ENCODE measurements at places on chromosomes 6 and 20.

DNA sequence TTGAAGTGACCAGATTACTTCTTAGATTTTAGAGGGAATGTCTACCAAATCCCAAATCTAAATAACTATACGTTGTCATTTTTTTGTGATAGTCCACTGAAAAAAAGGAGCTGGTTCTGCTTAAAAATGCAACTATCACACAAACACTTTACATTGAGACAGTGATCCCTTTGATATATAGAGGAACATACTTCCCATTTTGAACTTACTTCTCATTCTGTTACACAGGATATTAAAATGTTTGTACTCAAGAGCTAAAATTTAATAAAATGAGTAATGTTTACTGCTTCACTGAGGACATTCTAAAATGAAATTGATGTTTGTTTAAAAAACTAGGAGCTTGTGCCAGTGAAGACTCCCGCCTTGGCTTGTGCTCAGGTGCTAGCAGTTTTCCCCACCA lies 174.1 kb downstream of the CARMIL1 start:
- H3K4me3 ChIP-seq: no peak overlapping the region
- H3K27ac ChIP-seq: no peak overlapping the region
- H3K36me3 ChIP-seq: no peaks in the 10 kb centered on the region

GRCh38 chr20:62652041-62652893 lies 10.0 kb downstream of the SLCO4A1 start:
- no peaks in the 10 kb centered on the region for H3K36me3 ChIP-seq
- H3K27ac ChIP-seq: no peak overlapping the region
- H3K27me3 ChIP-seq: no peaks in the 10 kb centered on the region
- peaks cover 5% of the 10 kb centered on the region for H3K4me1 ChIP-seq

DNA sequence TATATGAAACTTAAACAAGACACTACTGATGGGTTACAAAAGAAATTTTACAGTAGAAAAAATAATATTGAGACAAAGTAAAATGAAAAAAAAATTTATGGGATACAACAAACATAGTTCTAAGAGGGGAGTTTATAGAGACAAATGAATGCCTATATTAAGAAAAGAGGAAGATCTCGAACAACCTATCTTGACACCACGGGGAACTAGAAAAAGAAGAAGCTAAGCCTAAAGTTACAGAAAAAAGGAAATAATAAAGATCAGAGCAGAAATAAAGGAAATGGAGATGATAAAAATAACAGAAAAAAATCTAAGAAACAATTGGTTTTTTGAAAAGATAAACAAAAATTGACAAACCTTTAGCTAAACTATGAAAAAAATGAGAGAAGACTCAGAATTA lies 9.1 kb upstream of the ECHDC1 start:
- H3K27ac ChIP-seq: no peak overlapping the region
- H3K36me3 ChIP-seq: no peaks in the 10 kb centered on the region
- H3K4me3 ChIP-seq: no peak overlapping the region
- H3K4me1 ChIP-seq: peaks cover 8% of the 10 kb centered on the region
- H3K27me3 ChIP-seq: no peaks in the 10 kb centered on the region
- DNase-seq: peak; percentile 58

DNA sequence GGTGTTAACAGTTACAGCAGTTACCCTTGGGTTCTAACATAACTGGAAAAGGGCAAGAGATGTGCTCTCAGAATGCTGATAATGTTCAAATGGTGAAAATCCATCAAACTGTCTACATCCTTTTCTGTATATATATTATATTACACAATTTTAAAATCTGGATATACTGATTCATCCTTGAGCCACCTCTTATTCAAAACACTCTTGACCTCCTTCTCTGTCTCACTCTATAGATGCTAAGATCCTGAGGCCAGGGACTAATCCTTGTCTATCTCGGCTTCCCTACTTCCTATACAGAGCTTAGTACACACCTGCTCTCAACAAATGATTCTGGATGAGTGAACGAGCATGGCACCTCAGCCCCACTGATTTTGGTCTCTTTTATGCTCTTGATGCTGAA lies 47.3 kb downstream of the HIVEP2 start:
- H3K27ac ChIP-seq: no peak overlapping the region
- no peaks in the 10 kb centered on the region for H3K4me1 ChIP-seq
- DNase-seq: no peak
- no peaks in the 10 kb centered on the region for H3K27me3 ChIP-seq

DNA sequence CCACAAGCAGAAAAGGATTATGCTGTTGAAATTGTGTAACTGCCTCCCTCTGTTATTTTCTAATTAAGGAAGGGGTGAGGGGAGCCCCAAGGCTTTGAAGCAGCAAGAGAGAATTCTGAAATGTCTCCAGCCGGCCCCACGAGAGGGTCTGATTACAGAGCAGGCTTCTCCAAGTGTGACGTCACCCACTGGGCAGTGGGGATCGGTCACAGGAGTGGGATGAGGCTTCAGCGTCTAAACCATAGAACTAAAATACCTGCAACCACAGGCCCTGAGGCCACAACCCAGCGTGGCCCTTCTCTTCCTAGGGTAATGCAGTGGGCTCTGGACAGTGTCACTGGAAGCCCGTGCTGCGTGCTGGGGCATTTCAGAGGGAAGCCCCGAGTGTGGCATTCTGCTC lies 38.6 kb upstream of the APCDD1L start:
- H3K4me3 ChIP-seq: no peak overlapping the region
- H3K27me3 ChIP-seq: no peaks in the 10 kb centered on the region
- no peaks in the 10 kb centered on the region for H3K4me1 ChIP-seq
- no peak for DNase-seq
- no peaks in the 10 kb centered on the region for H3K36me3 ChIP-seq

DNA sequence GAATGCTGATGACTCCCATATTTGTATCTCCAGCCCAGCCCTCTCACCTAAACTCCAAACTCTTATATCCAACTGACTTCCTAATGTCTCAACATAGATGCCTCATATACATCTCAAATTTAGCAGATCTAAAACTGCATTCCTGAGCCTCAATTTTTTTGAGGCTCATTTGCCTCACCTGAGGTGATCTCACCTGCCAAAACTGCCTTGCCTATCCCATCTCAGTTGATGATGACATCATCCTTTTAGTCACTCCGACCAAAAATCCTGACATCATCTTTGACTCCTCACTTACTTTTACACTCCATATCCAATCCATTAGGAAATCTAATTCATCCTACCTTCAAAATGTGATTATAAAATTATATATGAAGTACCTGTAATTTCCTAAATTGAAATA lies 25.6 kb upstream of the SLPI start:
- DNase-seq: no peak
- no peak overlapping the region for H3K4me3 ChIP-seq
- H3K36me3 ChIP-seq: no peaks in the 10 kb centered on the region
- H3K27ac ChIP-seq: no peak overlapping the region

DNA sequence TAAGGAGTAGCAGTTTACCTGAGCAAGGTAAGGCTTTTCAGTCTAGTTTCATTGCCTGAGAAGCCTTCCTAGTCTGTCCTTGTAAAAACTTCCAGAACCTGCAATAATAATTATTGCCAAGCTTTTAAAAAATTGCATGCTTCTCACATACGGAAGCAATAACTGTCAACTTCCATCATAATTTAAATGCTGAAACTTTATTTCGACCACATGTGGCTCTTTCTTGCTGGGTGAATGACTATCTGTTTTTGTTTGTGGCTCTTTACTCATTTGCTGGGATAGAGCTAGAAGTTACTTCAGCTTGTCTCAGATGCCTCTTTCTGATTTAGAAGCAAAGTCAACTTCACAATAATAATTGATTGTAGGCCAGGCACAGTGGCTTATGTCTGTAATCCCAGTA lies 95.9 kb upstream of the COL21A1 start:
- H3K27ac ChIP-seq: no peak overlapping the region
- no peak overlapping the region for H3K4me3 ChIP-seq
- no peaks in the 10 kb centered on the region for H3K27me3 ChIP-seq
- no peaks in the 10 kb centered on the region for H3K4me1 ChIP-seq
- H3K36me3 ChIP-seq: no peaks in the 10 kb centered on the region

- no peak overlapping the region for H3K27ac ChIP-seq
- no peaks in the 10 kb centered on the region for H3K4me1 ChIP-seq
- no peaks in the 10 kb centered on the region for H3K36me3 ChIP-seq
These were observed 100.6 kb upstream of the HIVEP1 start for GRCh38 chr6:11911538-11911937.

GRCh38 chr6:160462551-160463109 lies 114.5 kb downstream of the SLC22A3 start:
- no peak for DNase-seq
- H3K4me1 ChIP-seq: no peaks in the 10 kb centered on the region
- no peaks in the 10 kb centered on the region for H3K27me3 ChIP-seq
- H3K4me3 ChIP-seq: no peak overlapping the region
- H3K27ac ChIP-seq: no peak overlapping the region
- H3K36me3 ChIP-seq: no peaks in the 10 kb centered on the region

- no peak overlapping the region for H3K4me3 ChIP-seq
- no peaks in the 10 kb centered on the region for H3K4me1 ChIP-seq
- no peaks in the 10 kb centered on the region for H3K36me3 ChIP-seq
- H3K27me3 ChIP-seq: no peaks in the 10 kb centered on the region
- H3K27ac ChIP-seq: no peak overlapping the region
- no peak for DNase-seq
These were observed 121.7 kb downstream of the BCAS1 start for GRCh38 chr20:53948383-53949318.

- peaks cover 38% of the 10 kb centered on the region for H3K4me1 ChIP-seq
- H3K27me3 ChIP-seq: no peaks in the 10 kb centered on the region
- no peak overlapping the region for H3K27ac ChIP-seq
- no peak overlapping the region for H3K4me3 ChIP-seq
These were observed 55.7 kb downstream of the FAM184A start for GRCh38 chr6:119022796-119023195.

GRCh38 chr6:136161950-136162349 lies 88.2 kb downstream of the MTFR2 start:
- H3K36me3 ChIP-seq: no peaks in the 10 kb centered on the region
- H3K27ac ChIP-seq: no peak overlapping the region
- DNase-seq: no peak
- no peaks in the 10 kb centered on the region for H3K4me1 ChIP-seq
- H3K27me3 ChIP-seq: no peaks in the 10 kb centered on the region

GRCh38 chr6:160348223-160349019 lies at the start of gene SLC22A3:
SLC22A3 (plus strand) TSS chr6:160348378; CDS start chr6:160348420, 42 bp downstream.
- H3K36me3 ChIP-seq: no peaks in the 10 kb centered on the region
- H3K4me1 ChIP-seq: no peaks in the 10 kb centered on the region
- H3K27ac ChIP-seq: no peak within 1 kb of the TSS
- H3K4me3 ChIP-seq: no peak within 1 kb of the TSS

DNA sequence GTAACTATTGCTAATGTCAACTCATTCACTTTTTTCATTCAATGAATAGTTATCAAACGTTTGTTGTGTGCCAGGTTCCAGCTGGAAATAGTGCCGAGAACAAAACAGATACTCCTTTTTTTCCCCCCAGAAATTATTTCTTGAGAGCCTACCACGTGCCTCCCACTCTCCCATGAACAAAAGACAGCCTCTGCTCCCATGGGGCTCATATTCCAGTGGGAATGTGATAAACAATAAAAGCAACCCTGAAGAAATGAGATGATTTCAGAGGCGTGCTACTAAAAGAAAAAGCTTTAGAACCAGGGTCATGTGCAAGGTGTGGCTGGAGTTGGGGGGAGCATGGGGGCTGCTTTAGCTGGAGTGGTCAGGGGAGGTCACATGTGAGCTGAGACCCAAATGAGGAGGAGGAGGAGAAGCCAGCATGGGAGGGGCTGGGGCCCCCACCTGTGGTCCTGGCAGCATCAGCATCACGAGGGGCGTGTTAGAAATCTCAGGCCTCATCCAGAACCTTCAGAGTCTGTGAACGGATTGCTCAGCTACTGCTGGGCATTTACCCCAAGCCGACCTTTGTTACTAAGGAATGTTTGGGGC lies 157.4 kb downstream of the EYA2 start:
- H3K27me3 ChIP-seq: no peaks in the 10 kb centered on the region
- no peak overlapping the region for H3K4me3 ChIP-seq
- no peaks in the 10 kb centered on the region for H3K4me1 ChIP-seq
- H3K27ac ChIP-seq: no peak overlapping the region
- no peak for DNase-seq

- H3K36me3 ChIP-seq: no peaks in the 10 kb centered on the region
- H3K27me3 ChIP-seq: no peaks in the 10 kb centered on the region
- H3K4me3 ChIP-seq: no peak overlapping the region
- no peaks in the 10 kb centered on the region for H3K4me1 ChIP-seq
- no peak overlapping the region for H3K27ac ChIP-seq
These were observed 69.3 kb downstream of the ALDH5A1 start for GRCh38 chr6:24564081-24564480.

DNA sequence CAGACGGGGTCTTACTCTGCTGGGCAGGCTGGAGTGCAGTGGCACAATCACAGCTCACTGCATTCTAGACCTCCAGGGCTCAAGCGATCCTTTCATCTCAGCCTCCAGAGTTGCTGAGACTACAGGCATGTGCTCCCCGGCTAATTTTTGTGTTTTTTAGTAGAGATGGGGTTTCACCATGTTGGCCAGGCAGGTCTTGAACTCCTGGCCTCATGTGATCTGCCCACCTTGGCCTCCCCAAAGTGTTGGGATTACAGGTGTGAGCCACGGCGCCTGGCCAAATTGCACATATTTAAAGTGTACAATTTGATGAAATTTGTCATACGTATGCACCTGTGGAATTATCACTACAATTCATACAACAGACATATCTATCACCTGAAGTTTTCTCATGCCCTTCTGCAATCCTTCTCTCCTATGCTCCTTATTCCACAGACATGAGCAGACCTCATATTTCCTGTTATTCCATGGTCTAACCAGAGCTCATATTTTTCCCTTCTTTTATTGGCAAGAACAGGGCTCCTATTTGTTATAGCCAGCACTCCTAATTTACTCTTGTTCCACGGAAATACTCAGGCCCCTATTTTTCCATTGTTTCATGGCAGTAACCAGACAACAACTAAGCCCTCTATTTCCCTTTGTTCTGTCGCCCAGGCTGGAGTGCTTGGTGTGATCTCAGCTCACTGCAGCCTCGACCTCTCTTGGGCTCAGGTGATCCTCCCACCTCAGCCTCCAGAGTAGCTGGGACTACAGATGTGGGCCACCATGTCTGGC lies 2.2 kb upstream of the CSTL1 start:
- DNase-seq: no peak
- no peak overlapping the region for H3K4me3 ChIP-seq
- H3K27ac ChIP-seq: no peak overlapping the region
- no peaks in the 10 kb centered on the region for H3K27me3 ChIP-seq
- H3K4me1 ChIP-seq: no peaks in the 10 kb centered on the region
- H3K36me3 ChIP-seq: no peaks in the 10 kb centered on the region

GRCh38 chr20:46544576-46544975 lies 5.9 kb downstream of the OCSTAMP start:
- H3K4me3 ChIP-seq: no peak overlapping the region
- no peaks in the 10 kb centered on the region for H3K4me1 ChIP-seq
- H3K36me3 ChIP-seq: no peaks in the 10 kb centered on the region

- H3K27me3 ChIP-seq: no peaks in the 10 kb centered on the region
- no peaks in the 10 kb centered on the region for H3K36me3 ChIP-seq
- DNase-seq: peak; percentile 84
- no peak overlapping the region for H3K4me3 ChIP-seq
- H3K4me1 ChIP-seq: no peaks in the 10 kb centered on the region
- no peak overlapping the region for H3K27ac ChIP-seq
These were observed 11.0 kb downstream of the POU3F2 start for GRCh38 chr6:98845211-98846020.

GRCh38 chr6:136923954-136924673 lies 2.0 kb downstream of the SLC35D3 start:
- no peaks in the 10 kb centered on the region for H3K4me1 ChIP-seq
